Activated T-cell treated with anti-CD3 and anti-CD28 coated beads, Interleukin-2, amount 50 U/mL, for 72 hours (primary cell): ENCODE measurements at places on chromosomes 12 and 14. TPM values are rescaled to one million over a fixed set of nuclear protein-coding genes. Genes with fewer than 3 reads are reported as not detected.
A peak's percentile ranks its signal among the peaks of the same experiment; 100 is the strongest.

DNA sequence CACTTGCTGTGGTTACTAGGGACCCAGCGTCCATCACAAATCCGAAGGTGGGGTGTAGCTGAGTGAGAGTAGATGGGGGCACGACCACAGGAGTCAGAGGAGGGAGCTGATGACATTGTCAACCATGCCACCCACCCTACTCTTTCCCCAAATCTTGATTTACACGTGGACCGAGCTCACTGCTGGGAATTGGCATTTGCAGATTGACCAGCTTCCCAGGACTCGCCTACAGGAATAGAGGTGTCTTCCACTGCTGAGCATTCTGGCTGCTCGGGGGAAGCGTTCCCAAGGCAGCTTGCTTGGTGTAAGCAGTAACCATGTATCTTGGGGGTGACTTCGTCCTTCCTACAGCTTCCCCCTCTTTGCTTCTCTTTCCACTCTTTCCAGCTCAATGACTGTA, 353 bp upstream of the PTPRR start:
- DNase-seq: no peak

- no peak for DNase-seq
Measured at GRCh38 chr12:67442347-67442841, 173.2 kb downstream of the CAND1 start.

- no peak for DNase-seq
Measured at GRCh38 chr14:69708049-69708448, 58.9 kb upstream of the SRSF5 start.

SLCO1B1 gene
- total RNA-seq: not detected

DNA sequence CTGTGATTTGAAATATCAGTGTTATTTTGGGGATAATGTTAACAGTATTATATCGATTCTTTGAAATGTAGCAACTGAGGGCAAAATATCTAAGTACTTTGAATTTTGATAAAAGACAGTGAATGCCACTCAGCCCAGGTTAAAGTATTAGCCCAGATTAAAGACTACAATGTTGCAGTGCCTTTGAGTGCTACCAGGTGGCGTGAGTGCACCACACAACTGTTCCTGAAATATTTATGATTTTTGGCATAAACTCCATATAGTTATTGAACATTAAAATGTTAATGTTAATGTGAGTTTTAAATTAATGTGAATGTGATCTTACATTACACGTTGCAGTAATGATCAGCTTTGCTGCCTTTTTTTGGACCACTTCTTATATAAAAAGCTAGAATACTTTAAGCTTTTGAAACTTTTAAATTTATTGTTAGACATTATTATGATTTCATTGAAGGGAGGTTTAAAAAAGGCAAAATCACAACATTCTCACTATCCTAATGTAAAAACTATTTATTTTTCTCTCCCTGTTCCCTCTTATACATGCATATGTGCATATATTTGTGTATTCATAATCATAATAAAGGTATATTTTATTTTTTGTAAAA, 22.5 kb downstream of the MRPS35 start:
- peak; percentile 21 for DNase-seq

DNA sequence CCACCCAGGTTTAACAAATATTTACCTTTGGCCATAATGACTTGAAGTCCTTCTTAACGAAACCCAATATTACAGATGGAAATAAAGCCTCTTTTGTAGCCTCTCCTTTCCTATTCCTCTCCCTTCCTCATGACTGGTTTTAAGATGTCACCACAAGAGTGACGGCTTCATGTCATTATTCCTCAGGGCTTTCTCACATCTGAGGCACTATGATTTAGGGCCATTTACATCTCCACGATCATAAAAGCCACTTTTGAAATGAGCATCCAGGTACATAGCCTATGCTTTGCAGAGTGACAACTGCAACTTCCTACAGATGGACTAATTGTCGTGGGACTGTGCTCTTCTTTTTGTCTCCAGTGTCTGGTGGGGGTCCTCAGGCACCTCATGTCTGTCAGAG, 32.3 kb upstream of the DACT1 start:
- no peak for DNase-seq

DNA sequence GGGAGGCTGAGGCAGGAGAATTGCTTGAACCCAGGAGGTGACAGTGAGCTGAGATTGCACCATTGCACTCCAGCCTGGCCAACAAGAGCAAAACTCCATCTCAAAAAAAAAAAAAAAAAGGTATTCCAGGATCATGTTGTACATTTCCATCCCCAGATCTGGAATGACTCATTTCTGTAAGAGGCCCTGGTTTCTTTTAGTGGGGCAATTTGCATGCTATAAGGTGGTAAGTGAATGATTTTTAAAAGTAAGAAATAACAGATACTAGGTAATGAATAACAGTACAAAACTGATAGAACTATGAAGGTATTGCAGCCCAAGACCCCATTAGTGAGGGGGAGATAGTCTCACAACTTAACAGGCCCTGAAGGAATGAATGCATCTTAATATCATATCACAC, 17.7 kb upstream of the ADCK1 start:
- DNase-seq: no peak
